ENCODE measurements at places on chromosomes 11 and 22.
A peak's percentile ranks its signal among the peaks of the same experiment; 100 is the strongest.

DNA sequence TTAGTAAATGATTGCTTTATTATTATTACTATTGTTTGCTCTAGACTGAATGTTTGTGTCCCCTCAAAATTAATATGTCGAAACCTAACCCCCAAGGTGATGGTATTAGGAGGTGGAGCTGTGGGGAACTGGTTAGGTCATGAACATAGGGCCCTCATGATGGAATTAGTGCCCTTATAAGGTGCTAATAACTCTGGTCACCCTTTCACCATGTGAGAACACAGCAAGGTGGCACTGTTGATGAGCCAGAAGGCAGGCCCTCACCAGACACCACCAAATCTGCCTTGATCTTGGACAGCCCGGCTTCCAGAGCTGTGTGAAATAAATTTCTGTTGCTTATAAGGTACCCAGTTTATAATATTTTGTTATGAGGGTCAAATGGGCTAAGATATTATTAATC is 95.8 kb downstream of the BDNF start:
- DNase-seq, result no peak

DNA sequence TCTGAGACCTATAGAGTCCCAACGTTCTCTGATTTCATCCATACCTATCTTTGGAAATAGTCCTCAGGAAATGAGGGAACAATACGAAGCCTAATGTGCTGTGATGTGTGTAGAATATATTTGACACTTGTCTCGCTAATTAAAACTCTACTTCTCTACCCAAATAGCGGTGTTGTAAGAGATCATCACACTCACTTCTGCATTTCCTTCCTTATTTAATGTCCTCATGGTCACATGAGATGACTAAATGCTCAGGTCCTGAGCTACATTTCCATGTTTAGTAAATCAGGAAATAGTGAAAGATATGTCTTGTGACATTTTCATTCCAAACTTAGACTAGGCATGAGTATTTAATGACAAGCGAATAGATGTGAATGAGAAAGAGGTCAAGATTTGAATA is 112.3 kb downstream of the MAML2 start:
- no peak for DNase-seq

- DNase-seq, result no peak
Observed at GRCh38 chr11:77435972-77436371, 37.9 kb downstream of the PAK1 start.

- DNase-seq, result no peak
Observed at GRCh38 chr22:29314537-29315285, 786 bp downstream of the RASL10A start.

DNA sequence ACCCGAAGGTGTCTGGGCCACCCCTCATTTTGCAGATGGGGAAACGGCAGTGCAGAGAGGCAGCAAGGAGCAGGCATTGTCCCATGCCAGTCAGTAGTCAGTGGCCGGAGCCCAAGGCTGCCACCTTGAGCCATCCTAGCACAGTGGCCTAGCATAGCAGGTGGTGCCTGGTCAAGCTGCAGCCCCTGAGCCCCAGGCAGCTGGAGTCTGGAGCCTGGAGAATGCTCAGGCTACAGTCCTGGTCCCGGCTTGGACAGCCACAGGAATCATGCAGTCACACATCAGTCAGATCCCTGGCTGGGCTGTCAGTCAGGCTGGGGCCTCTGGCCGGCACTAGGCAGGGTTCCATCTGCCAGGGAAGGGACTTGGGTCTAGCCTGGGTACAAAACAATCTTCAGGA is 18.6 kb downstream of the KCNC1 start:
- no peak for DNase-seq

DNA sequence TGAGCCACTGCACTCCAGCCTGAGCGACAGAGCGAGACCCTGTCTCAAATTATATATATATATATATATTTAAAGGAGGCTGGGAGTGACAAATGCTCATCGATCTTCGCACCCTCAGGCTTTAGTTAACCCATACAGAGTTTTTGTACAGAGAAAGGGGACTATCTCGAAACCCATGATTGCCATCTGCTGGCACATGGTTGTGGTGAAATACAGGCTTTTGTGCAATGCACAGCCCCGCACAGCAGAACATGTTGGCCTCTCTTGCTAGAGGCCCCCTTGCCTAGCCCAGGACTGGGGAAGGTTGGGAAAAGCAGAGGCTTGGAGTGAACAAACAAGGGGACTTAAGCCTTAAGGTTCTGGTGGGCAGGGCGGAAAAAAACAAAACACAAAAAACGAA is 3.6 kb downstream of the MYBPC3 start:
- DNase-seq, result no peak

DNA sequence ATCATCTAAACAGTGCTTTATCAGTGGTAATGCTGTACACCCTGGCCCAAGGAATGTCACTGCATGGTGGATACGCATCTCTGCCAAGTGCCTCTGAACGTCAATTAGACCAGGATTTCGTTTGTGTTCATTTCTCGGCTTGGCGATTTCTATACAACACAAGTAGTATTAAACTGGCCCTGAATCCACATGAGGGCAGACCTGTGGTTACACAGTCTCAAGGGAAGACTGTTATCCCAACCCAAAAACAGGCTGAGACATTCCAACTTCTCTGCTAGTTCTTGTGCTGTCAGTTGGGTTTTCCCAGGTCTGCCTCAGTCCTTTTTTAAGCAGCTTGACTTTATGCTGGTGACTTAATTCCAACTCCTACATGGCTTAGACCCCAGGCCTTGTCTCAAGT is 58.1 kb downstream of the HIRA start:
- DNase-seq, result no peak

GRCh38 chr22:20156611-20157429 is 6.0 kb upstream of the CCDC188 start:
- DNase-seq, result peak; percentile 90

GRCh38 chr11:70680781-70681281 is 282.5 kb downstream of the CTTN start:
- no peak for DNase-seq

GRCh38 chr11:120912504-120912903 is 111.4 kb upstream of the TBCEL start:
- no peak for DNase-seq

- DNase-seq, result no peak
Observed at GRCh38 chr22:45966320-45966894, 10.6 kb downstream of the WNT7B start.

DNA sequence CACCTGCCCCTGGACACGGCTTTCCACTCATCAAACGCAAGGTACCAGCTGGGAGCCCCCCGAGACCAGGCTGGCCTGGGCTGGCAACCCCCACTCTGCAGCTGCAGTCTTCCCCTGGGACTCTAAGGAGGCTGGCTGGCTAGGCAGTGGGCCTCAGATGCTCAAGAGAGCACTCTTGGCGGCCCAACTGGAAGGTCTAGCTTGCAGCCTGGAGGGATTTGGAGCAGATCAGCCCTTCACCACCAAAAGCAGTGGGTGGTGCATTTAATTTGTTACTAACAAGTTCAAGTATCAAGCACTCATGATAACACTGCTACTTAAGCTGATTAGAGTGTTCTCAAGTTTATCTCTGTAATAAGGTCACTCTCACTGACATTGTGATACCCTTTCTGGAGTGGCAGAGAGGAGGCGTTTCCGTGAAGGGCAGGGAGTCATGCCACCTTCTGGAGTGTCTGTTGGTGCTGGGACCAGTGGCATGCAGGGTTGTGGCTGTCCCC is 21.5 kb downstream of the C22orf23 start:
- DNase-seq, result no peak

DNA sequence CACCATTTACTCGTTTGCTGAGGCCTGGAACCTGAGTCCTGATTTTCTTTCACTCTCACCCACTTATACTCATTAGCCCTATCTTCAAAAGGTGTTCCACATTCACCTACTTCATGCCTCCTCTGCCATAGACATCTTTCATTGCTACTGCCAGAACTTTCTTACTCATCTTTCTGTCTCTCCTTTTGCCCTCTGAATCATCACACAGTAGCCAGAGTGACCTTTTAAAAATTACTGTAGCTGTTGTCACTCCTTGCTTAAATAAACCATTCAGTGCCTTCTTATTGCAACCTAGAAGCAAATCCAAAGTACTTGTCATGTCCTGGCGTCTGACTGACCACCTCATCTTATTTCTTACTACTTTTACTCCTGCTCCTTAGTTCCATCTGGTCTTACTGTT is 38.2 kb downstream of the ATXN10 start:
- no peak for DNase-seq

- DNase-seq, result no peak
Observed at GRCh38 chr22:33588860-33589259, 331.4 kb downstream of the LARGE1 start.

- DNase-seq, result no peak
Observed at GRCh38 chr11:42465623-42466022, 846.2 kb upstream of the API5 start.

DNA sequence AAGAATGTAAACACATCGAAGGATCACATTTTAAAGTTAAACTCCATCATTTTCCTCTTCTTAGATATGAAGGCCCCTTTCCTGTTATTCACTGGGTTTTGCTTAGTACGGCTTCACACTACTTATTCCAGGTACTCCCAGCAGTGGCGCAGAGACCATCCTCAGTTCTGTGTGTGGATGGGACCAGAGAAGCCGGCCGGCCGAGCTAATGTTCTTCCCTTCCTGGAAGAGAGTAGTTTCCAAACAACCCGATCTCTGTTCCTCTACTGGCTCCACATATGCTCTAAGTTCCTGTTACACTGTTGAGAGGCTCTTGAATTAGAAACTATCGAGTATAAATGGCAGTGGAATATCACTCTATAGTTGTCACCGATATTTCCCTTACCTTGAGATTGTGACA is 684 bp upstream of the NFRKB start:
- DNase-seq, result no peak

- no peak for DNase-seq
Observed at GRCh38 chr11:14577835-14578529, 57.8 kb upstream of the PSMA1 start.

DNA sequence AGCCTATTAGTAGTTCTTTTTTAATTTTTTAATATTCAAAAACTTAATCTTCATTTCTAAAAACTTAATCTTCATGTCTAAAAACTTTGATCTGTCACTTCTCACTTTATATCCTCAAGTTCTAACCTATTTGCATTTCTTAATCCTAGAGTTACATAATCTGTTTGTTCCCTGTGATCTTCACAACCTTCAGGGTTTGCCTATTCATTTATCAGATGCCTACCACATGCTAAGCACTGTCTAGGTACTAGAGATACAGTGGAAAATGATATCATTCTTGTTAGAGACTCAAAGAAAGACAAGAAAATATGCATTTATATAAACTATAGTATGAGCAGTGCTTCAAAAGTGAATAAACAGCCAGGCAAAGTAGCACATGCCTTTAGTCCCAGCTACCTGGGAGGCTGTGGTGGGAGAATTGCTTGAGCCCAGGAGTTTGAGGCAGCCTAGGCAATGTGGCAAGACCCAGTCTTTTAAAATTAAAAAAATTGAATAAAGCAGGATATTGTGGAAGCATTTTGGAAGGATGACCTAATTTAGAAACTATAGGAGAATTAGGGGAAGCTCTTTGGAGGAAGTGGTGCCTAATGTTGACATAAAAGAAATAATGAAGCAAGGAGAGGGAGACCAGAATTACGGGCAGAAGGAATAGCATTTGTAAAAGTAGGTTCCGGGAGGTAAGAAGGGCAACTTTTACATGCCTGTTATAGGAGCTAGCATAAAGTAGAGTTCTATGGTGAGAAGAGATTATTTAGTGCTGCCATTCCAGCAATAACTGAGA is 54.4 kb upstream of the GRK2 start:
- DNase-seq, result no peak

DNA sequence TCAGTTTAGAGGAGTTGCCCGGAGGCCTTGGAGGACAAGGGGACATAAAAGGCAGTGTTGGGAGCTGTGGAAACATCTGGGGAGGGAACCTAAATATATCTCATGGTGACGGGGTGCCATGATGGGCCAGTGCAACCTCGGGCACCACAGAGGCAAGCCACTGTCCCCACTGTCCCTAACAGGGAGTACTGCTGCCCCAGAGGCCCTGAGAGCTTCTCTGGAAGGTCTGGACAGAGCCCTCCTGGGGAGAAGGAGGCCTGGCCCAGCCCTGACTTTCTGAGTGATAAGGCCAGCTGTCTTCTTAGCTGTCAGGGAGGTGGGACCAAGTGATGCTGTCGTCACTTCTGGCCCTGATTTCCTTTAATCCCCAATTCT is 5.5 kb upstream of the P2RY6 start:
- no peak for DNase-seq

- DNase-seq, result no peak
Observed at GRCh38 chr11:7413961-7414915, 71.1 kb upstream of the OLFML1 start.

DNA sequence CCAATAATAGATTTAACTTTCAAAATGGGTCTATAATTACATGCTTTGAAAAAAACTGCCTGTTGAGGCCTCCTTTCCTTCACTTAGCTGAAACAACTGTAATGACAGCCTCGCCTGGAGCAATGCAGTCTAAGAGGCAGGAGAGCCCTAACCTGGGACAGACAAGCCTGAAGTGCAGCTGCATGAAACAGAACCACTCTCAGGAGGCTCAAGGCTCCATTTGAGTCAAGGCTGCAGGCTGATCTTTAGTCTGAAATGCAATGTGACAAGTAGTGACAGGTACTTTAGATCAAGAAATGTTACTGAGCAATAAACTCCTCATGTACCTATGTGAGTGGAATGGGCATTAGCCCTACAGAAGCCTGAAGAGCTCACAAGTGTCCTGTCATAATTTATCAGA is 414.0 kb upstream of the LUZP2 start:
- DNase-seq, result no peak

- no peak for DNase-seq
Observed at GRCh38 chr11:73995247-73995646, 12.6 kb upstream of the UCP2 start.

- no peak for DNase-seq
Observed at GRCh38 chr11:16607675-16608644, 130.5 kb upstream of the C11orf58 start.

GRCh38 chr11:612201-612960 is 3.4 kb downstream of the IRF7 start:
- no peak for DNase-seq

- no peak for DNase-seq
Observed at GRCh38 chr22:48258064-48258701, 1495.7 kb downstream of the TBC1D22A start.

DNA sequence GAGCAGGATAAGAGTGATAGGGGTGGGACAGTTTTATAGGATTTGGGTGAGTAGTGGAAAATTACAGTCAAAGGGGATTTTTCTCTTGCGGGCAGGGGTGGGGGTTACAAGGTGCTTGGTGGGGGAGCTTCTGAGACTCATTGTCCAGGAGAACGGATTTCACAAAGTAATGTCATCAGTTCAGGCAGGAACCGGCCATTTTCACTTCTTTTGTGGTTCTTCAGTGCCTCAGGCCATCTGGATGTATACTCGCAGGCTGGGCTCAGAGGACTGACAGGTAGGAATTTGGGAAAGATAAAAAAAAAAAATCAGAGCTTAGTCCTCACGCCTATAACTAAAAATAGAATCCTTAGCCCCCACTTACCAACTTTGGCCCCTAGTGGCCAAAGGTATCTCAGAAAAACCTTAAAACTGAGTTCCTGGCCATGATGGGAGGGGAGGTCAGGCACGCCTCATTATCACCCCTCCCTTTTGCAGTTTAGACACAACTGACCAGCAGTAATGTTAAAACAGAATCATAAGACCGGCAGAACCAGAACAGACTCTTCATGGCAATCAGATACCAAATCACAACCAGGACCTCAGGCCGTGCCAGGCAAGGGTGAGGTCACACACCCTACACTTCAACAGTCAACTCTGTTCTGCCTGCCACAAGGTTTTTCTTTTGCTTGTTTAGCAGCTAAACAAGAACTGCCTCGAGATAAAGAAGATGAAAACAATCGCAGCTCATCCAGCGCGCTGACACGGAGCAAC is 8.9 kb upstream of the APOBEC3G start:
- no peak for DNase-seq
